ENCODE measurements at places on chromosomes 16 and 17. TPM values are rescaled to one million over a fixed set of nuclear protein-coding genes. Genes with fewer than 3 reads are reported as not detected.

The FOXK2 gene
- polyA plus RNA-seq: 3.2 TPM

The SEPHS2 gene
- polyA plus RNA-seq: 45.5 TPM

DNA sequence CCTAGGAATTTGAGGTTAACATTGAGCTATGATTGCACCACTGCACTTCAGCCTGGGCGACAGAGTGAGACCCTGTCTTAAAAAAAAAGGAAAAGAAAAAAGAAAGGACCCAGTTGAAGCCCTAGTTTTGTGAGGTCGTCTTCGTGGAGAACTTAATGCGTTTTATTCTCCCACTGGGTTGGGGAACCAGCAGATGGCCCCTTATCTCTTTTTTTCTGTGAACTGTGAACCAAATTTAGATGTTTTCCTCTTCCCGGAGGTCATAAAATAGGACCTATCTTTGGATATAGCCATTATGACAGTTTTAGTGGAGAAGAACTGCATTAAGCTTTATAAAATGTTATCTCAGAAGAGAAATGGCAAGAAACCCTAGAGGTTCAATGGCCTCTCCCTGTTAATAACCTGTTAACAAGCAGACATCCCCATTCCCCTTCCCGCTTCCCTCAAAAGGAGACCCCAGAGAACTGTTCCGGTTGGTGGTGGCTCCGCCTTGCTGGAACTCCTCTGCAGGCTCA, 23.5 kb downstream of the KIAA0513 start:
- no peak overlapping the region for H3K4me3 ChIP-seq
- H3K4me1 ChIP-seq: peaks cover 30% of the 10 kb centered on the region

DNA sequence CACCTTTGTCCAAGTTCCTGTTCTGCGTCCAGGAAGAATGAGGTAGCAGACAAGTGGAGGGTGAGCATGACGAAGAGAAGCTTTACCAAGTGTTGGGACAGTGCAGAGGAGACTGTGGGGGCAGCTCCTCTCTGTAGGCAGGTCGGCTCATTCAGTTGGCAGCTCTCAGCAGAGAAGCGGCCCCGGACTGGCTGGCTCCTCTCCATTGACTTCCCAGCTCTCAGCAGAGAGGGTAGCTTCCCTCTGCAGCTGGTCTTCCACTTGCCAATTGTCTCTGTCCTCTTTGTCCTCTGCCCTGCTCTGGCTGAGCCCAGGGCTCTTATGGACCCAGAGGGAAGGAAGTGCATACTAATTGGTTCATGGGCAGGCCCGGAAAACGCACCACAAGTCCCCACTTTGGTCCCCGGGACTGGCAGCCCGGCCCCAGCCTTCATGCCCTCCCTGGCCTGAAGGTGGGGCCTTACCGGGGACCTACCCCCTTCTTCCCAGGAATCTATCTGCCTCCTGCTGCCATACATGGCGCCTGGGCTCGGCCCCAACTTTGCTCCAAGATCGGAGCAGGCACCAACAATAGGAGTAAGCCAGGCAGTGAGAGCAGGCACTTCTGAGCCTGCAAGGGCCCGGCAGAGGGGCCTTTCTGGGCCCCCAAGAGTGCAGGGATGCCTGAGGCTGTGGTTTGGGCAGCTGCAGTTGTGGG, 10.1 kb downstream of the KCTD5 start:
- no peaks in the 10 kb centered on the region for H3K27me3 ChIP-seq
- H3K4me3 ChIP-seq: no peak overlapping the region
- DNase-seq: no peak
- H3K36me3 ChIP-seq: no peaks in the 10 kb centered on the region
- no peak overlapping the region for H3K27ac ChIP-seq

GRCh38 chr17:79005063-79005861, 4.3 kb downstream of the CANT1 start:
- no peaks in the 10 kb centered on the region for H3K36me3 ChIP-seq
- DNase-seq: no peak
- H3K27me3 ChIP-seq: no peaks in the 10 kb centered on the region
- H3K4me3 ChIP-seq: peak overlapping the region; percentile 6
- peak overlapping the region; percentile 46 for H3K27ac ChIP-seq

DNA sequence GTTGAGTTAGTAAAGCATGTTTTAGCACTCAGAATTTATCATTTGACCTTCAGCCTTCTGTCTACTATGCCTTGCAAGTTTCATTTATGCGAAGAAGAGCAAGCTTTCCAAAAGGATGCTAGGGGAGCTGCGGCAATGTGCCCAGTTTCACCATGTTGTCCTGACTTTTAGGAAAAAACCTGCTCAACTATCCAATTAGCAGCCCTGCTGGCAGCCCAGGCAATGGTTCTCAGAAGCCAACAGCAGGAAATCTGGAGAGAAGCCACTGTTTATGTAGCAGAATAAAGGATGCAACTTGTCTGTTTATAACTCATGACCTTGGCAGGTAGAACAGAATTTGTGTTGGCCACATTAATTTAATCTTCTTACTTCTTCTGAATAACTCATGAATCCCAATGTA, 230.8 kb downstream of the ABCC12 start:
- DNase-seq: no peak
- no peak overlapping the region for H3K27ac ChIP-seq
- no peak overlapping the region for H3K4me3 ChIP-seq
- no peaks in the 10 kb centered on the region for H3K27me3 ChIP-seq

- DNase-seq: no peak
- no peaks in the 10 kb centered on the region for H3K36me3 ChIP-seq
- H3K27ac ChIP-seq: no peak overlapping the region
- no peaks in the 10 kb centered on the region for H3K4me1 ChIP-seq
Observed at GRCh38 chr17:56994009-56994792, 16.3 kb downstream of the SCPEP1 start.

DNA sequence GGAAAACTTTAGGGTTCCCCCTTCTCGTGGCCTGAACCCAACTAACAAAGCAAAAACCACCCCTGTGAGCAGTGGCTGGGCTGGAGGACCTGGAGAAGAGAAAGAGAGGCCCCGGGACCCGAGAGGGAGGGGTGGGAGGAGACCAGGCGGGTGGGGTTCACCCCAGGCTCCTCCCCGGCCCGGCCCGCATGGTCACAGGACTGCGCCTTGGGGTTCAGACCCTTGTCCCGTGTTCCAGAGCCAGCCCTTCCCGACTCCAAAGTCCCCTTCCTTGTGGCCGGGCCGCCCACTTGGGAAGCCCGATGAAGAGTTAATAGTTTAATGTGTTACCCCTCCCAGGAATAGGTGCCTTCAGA, 852 bp downstream of the MARVELD3 start:
- peak overlapping the region; percentile 28 for H3K4me3 ChIP-seq
- no peak for DNase-seq
- no peak overlapping the region for H3K27ac ChIP-seq
- peaks cover 13% of the 10 kb centered on the region for H3K27me3 ChIP-seq
- no peaks in the 10 kb centered on the region for H3K36me3 ChIP-seq
- H3K4me1 ChIP-seq: peaks cover 4% of the 10 kb centered on the region

GRCh38 chr16:90046971-90047713, 27.9 kb upstream of the DBNDD1 start:
- peaks cover 20% of the 10 kb centered on the region for H3K27me3 ChIP-seq
- peaks cover 8% of the 10 kb centered on the region for H3K4me1 ChIP-seq
- no peak overlapping the region for H3K27ac ChIP-seq

The MT1M gene
- polyA plus RNA-seq: not detected

- no peaks in the 10 kb centered on the region for H3K27me3 ChIP-seq
- DNase-seq: no peak
- no peak overlapping the region for H3K27ac ChIP-seq
Observed at GRCh38 chr16:4015275-4016004, 100.8 kb downstream of the ADCY9 start.

The TBC1D3I gene
- not detected for polyA plus RNA-seq

- H3K27me3 ChIP-seq: no peaks in the 10 kb centered on the region
- H3K4me1 ChIP-seq: peaks cover 13% of the 10 kb centered on the region
- no peaks in the 10 kb centered on the region for H3K36me3 ChIP-seq
- no peak for DNase-seq
- H3K4me3 ChIP-seq: no peak overlapping the region
Observed at GRCh38 chr17:4345581-4346252, 20.8 kb downstream of the UBE2G1 start.

GRCh38 chr16:57446531-57447185, 527 bp downstream of the CIAPIN1 start:
- peak; percentile 10 for DNase-seq
- peaks cover 1% of the 10 kb centered on the region for H3K36me3 ChIP-seq
- H3K4me1 ChIP-seq: peaks cover 58% of the 10 kb centered on the region
- H3K4me3 ChIP-seq: peak overlapping the region; percentile 89
- peak overlapping the region; percentile 96 for H3K27ac ChIP-seq
- H3K27me3 ChIP-seq: no peaks in the 10 kb centered on the region

Measured in naive thymus-derived CD8-positive, alpha-beta T cell (primary cell).